Keratinocyte (primary cell): ENCODE measurements at places on chromosomes 4 and X.

DNA sequence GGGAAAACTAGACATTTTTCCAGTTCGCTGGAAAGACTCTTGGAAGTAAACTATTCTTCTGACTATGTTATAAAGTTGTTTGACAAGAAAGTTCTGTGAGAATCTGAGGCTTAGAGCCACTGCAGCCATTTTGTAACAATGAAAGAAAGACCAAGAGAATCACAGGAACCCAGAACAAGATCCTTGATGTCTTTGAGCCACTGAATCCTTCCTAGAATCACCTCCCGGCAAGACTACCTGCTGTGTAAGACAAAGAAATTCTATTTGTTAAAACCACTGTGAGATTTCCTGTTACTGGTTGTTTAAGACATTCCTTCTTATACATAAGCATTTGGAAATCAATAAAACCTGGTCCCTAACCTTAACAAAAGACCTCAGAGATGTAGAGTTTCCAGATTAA lies 175.7 kb upstream of the RASGEF1B start:
- DNase-seq = no peak

GRCh38 chr4:81314897-81315470 lies 100.0 kb upstream of the PRKG2 start:
- no peak for DNase-seq

- DNase-seq = no peak
Measured at GRCh38 chr4:25654031-25654970, 1.4 kb upstream of the SLC34A2 start.

GRCh38 chr4:48461000-48461399 lies 22.1 kb upstream of the SLC10A4 start:
- DNase-seq = no peak

GRCh38 chrX:25144043-25144940 lies 128.5 kb upstream of the ARX start:
- no peak for DNase-seq

DNA sequence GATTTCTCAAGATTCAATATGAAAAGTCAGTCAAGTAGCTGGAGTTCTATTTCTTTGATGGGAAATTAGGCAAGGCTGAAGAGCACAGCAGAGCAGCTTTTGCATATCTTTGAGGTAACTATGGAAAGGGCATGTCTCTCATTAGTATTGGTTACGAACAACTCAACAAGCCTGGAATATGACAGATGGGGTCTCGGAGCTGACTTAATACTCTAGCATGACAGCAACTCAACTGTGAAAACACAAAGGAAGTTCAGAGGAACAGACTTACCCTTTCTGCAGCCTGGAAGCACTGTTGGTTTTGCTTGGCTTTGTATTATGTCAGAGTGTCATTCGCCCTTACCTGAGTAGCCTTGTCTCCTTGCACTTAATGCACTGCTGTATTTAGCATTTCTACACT lies 79.9 kb upstream of the AADAT start:
- no peak for DNase-seq

DNA sequence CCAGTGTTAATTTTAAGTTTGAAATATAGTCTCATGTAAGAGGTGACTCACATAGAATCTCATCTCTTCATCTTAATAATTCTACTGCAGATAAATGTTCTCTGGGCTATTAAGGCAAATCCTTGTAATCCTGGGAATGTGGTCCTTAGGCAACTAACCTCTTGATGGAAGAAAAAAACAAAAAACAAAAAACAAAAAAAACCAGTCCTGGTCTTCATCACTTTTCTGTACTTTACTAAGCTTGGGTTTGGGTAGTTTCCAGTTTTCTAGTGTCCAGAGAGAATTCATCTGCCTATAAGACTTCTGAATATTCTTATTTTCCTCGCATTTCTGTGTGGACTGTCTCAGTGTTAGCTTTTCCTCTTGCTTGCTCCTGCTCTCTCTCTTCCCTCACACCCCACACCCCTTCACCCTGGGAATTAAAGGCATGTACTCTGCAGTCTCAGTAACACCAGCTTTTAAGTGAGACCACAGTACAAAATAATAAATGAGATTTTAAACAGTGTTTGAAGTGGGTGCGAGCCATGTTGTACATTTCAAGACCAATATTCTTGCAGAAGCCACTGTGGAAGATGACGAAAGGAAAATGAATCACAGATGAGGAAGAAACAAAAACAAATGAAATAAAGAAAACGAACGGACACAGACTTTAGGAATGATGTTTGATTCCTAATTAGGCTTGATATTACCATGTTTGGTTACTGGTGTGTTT lies 51.7 kb downstream of the HAND2 start:
- DNase-seq = no peak

- no peak for DNase-seq
Measured at GRCh38 chr4:137693641-137694040, 161.3 kb upstream of the PCDH18 start.

GRCh38 chr4:150001815-150002214 lies 76.4 kb upstream of the DCLK2 start:
- DNase-seq = no peak

GRCh38 chr4:26856906-26857277 lies 3.7 kb upstream of the STIM2 start:
- DNase-seq = no peak

DNA sequence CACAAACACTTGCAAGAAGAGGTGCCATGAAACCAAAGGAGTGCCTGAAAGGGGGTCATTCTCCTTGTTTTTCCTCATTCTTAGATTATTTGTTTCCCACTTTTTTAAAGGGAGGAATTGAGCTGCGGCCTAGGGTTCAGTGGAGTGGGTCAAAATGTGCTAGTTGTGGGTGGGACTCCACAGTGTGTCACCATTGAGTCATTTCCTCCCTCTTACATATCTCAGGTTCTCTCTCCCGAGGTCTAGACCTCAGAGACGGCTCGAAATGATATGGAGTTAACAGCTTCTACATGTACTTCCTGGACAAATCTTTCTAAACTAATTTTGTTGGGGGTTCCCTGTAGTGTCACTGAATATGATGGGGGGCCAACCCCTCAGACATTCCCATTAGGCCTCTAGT lies 328.4 kb upstream of the SPANXN1 start:
- DNase-seq = no peak

DNA sequence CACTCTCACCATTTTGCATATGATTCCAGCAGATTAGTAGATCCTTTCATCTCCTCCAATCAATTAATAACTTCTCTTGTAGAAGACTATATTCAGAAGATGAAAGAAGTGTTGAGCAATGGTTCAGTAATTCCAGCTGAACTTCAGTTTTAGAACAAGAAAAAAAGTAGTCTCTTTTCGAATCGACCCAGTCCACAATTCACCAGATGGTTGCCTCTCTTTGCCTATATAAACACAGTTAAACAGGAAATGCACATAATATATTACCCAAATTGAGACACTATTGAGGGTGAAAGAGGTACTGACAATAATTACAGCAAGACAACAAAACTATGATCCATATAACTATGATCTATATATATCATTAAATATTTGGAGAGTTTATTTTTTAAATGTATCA lies 16.8 kb upstream of the FAM241A start:
- no peak for DNase-seq

DNA sequence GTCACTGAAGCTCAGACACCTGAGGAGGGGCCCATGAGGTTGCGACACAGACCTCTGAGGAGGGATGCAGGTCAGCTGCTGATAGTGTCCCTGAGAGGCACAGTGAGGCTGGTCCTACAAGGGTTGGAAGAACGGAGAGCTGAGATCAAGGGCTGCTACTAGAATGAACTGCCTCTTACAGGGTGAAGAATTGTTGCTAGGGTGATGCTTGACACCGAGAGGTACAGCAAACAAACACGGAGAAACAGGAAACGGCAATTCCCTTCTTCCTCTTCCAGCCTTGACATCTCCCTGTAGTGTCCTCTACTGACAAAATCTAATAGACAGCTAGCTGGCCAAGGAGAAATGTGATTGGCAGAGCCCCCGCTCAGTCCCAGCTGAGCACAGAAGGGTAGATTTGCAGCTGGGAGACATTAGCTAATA lies 11.8 kb upstream of the HPGDS start:
- DNase-seq = no peak

DNA sequence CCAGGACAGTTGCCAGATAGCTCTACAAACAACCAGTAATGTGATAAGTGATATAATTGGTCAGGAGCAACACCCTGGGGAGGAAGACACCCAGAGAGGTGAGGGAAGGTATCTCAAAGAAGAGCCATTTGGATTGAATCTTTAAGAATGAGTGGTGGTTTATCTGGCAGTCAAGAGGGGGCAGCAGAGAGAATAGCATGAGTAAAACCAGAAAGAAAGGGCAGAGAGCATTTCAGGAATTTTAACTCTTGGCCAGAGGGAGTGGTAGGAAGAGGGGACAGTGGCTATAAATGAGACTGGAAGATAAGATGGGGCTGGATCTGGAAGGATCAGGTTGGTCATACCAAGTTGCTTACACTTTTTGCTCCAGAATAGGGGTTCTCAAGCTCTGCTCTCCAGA lies 5.9 kb upstream of the SEPTIN6 start:
- DNase-seq = peak; percentile 5

DNA sequence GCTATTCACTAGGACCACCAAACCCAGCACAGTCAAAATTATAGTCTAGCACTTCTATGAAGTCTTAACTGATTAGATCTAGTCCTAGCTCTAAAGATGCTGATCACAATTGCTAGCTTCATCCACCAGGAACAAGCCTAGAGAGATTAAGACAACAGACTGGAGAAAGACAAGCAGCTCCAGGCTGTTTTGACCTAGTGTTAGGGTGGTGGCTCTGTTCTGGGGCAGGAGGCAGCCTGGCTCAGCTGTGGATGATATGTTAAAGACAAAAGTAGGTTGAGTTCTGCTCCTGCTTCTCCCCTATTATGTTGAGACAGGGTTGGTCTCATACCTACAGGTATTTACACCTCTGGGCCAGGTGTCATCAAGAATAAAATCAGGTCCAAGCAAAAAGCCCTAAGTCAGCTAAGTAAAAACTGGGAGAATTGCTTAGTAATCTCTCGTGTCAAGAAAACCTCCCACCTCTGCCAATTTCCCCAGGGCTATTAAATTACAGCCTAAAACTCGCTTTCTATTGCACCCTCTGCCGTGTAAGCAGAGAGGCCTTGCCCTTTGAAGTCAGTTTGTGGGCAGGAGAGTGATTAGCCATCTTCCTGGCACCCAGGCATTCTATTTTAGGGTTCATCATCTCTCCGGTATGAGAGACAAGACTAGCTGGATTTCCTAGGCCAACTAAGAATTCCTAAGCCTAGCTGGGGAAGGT lies 39.9 kb downstream of the RAB40AL start:
- no peak for DNase-seq

GRCh38 chr4:20095805-20096541 lies 155.7 kb upstream of the SLIT2 start:
- no peak for DNase-seq

- no peak for DNase-seq
Measured at GRCh38 chr4:31682796-31683195, 962.6 kb downstream of the PCDH7 start.

- DNase-seq = no peak
Measured at GRCh38 chr4:85953651-85954018, 406.2 kb downstream of the MAPK10 start.

DNA sequence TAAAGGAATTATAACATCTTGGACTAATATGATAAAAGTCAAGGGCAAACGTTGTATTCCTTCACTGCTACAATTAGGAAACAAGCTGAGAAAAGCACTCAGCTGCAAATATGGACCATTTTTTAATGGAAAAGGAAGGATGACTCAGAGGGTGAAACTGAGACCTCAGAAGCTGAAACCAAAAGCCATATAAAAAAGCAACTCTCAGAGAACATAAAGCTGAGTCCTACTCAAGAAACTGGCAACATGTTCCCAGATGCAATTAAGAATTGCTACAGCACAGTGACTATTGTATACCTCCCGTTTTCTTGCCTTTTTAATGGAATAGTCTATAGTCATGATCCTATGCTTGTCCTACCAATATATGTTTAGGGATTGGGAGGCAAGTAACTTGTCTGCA lies 1106.4 kb upstream of the INTU start:
- no peak for DNase-seq

- DNase-seq = no peak
Measured at GRCh38 chrX:129653971-129654651, 645 bp downstream of the APLN start.

DNA sequence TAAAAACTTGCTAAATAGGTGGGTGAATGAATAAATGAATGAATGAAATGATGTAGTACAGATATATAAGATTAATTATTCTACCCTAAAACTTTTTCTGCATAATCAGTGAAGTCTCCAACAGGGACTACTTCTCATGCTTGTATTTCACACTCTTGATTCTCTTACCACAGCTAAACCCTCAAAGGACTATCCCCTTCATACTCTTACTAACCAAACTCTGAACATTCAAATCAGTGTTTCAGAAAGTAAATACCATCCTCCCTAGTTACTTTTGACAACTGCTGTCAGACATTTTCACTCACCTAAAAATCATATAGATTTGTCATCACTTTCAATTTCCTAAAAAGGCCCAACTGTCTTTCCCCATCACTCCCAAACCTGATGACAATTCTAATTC lies 234.3 kb upstream of the HHIP start:
- DNase-seq = no peak

- DNase-seq = no peak
Measured at GRCh38 chr4:20675786-20676185, 24.5 kb upstream of the PACRGL start.

DNA sequence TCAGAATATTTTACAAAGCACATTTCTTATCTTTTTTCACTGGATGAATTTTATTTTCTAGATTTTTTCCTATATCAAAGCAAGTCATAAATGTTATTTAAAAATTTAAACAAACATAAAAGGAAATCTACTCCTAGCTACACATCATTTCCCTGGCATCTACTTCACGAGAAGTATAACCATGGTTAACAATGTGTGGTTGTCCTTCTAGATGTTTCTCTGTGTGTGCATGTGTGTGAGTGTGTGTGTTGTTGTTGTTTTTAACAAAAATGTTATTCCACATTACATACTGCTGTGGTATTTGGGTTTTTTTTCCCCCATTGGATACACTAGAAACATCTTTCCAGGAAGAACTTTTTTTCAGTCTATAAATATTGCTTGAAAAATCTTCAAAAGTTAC lies 103.1 kb downstream of the CHIC2 start:
- DNase-seq = no peak

- DNase-seq = no peak
Measured at GRCh38 chrX:23511793-23512192, 155.5 kb upstream of the PRDX4 start.

DNA sequence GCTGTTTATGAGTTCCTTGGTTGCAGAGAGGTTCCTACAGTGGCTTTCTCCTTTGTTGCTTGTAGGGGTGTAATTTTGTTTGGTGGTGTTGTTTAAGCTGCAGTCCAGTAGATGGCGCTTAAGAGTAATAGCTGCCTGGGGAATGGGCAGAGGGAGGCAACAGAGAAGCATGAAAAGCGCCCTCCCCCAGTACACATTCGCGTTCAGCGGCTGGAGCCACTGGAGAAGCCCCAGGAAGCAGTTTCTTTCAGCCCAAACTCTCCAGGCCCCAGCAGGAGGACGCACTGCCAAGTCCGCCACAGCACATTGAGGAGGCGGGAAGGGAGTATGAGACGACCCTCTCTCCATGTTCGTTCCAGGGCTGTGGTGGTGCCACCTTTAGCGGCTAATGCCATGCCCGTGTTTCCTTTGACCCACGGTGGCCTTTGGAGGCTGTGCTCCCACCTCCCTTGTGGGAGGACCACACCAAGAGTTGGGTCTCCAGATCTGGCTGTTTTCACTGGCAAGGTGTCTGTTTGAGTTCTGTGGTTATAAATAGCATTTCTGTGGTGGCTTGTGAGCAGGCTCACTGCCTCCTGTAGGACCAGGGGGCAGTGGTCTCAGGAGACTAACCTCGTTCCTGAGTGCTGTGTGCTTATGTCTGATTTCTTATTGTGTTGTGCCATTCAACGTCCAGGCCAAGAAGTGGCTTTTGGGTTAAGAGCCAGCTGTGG lies 252.3 kb downstream of the ARHGAP10 start:
- no peak for DNase-seq

GRCh38 chr4:174023641-174024040 lies 259.8 kb downstream of the FBXO8 start:
- no peak for DNase-seq
